ENCODE measurements at places on chromosomes 6 and 20. TPM values are rescaled to one million over a fixed set of nuclear protein-coding genes. Genes with fewer than 3 reads are reported as not detected.
A peak's percentile ranks its signal among the peaks of the same experiment; 100 is the strongest.

DNA sequence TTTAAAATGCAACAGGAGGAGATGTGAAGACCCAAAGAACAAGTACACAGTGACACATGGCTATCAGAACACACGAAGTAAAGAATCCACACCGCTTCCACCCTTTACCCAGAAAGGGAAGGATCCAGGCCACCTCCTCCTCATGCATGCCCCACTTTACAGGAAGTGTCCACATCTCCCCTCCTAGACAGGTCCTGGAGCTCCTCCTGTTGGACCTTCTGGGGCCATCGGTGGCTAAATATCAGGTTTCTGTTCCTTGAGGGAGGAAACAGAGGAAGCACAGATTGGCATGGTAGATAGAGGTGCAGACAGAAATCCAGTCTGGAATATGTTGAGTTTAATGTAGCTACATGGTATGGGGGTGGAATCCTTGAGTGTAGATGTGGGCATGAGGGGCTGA lies 10.9 kb downstream of the NINL start:
- DNase-seq, result no peak
- H3K27ac ChIP-seq, result no peak overlapping the region
- H3K27me3 ChIP-seq, result peaks cover 3% of the 10 kb centered on the region
- H3K36me3 ChIP-seq, result no peaks in the 10 kb centered on the region
- no peaks in the 10 kb centered on the region for H3K4me1 ChIP-seq
- H3K4me3 ChIP-seq, result no peak overlapping the region

GRCh38 chr6:154086510-154086909 lies 47.5 kb downstream of the OPRM1 start:
- no peak for DNase-seq
- H3K27me3 ChIP-seq, result no peaks in the 10 kb centered on the region
- no peak overlapping the region for H3K27ac ChIP-seq
- no peaks in the 10 kb centered on the region for H3K4me1 ChIP-seq
- no peak overlapping the region for H3K4me3 ChIP-seq
- H3K36me3 ChIP-seq, result no peaks in the 10 kb centered on the region

DNA sequence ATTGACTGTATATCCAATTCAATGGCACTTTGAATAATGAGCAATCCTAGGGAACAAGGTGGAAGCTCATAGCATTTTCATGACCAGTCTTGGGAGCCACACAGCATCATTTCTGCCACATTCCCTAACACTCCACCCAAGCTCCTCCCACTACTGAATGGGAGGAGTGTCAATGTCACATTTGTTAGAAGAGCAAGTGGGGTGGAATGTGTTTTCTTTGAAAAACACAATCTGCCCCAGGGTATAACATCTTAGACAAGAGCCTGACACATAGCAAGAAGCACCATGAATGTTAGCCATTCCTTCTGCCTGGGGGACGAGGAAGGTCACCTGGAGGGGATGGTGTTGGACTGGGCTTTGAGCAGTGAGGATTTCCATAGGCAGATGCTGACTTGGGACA lies 258.3 kb upstream of the PMEPA1 start:
- no peak for DNase-seq
- no peak overlapping the region for H3K4me3 ChIP-seq
- no peaks in the 10 kb centered on the region for H3K4me1 ChIP-seq
- H3K36me3 ChIP-seq, result no peaks in the 10 kb centered on the region
- H3K27ac ChIP-seq, result no peak overlapping the region

DNA sequence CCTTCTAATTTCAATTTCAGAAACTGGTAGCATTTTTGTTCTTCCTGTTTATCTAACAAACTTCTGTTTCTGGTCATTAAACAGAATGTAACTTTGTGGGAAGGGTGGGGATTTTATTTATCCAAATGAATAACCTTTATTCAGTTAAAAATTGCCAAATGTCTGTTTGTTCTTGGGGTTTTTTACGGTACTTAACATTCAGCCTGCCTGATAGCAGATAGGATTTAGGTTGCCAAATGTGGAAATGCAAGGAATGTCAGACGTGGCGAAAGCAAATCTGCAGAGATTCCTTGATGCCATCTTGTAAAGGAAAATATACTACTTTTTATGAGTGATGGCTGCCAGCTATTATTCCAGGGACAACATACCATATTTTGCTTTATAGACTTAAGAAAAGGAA lies 95.7 kb downstream of the LYRM2 start:
- no peak overlapping the region for H3K27ac ChIP-seq
- DNase-seq, result no peak
- no peaks in the 10 kb centered on the region for H3K4me1 ChIP-seq
- no peaks in the 10 kb centered on the region for H3K27me3 ChIP-seq
- H3K4me3 ChIP-seq, result no peak overlapping the region

DNA sequence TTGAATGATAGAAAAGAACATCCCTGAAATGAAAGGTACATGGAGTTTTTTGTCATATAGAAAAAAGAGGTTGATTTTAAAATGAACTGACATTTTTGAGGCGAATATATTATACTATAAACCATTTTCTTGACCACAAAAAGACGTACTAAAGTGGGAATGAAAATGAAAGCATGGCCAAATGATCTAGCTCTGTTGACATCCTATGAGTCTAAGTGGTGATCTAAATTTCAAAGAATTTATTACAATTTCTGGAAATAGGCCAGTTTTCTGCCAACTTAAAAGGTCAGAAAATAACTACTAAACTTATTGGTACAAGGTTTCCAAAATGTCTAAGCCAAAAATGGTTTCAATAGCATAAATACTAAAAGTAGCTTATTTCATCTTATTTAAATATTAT lies 536.8 kb downstream of the EYS start:
- no peaks in the 10 kb centered on the region for H3K36me3 ChIP-seq
- no peak overlapping the region for H3K4me3 ChIP-seq
- no peaks in the 10 kb centered on the region for H3K27me3 ChIP-seq
- no peak for DNase-seq

- H3K27me3 ChIP-seq, result peaks cover 1% of the 10 kb centered on the region
- no peaks in the 10 kb centered on the region for H3K36me3 ChIP-seq
- no peaks in the 10 kb centered on the region for H3K4me1 ChIP-seq
- DNase-seq, result no peak
- no peak overlapping the region for H3K27ac ChIP-seq
- H3K4me3 ChIP-seq, result no peak overlapping the region
Measured at GRCh38 chr20:10843146-10843711, 169.4 kb upstream of the JAG1 start.

DNA sequence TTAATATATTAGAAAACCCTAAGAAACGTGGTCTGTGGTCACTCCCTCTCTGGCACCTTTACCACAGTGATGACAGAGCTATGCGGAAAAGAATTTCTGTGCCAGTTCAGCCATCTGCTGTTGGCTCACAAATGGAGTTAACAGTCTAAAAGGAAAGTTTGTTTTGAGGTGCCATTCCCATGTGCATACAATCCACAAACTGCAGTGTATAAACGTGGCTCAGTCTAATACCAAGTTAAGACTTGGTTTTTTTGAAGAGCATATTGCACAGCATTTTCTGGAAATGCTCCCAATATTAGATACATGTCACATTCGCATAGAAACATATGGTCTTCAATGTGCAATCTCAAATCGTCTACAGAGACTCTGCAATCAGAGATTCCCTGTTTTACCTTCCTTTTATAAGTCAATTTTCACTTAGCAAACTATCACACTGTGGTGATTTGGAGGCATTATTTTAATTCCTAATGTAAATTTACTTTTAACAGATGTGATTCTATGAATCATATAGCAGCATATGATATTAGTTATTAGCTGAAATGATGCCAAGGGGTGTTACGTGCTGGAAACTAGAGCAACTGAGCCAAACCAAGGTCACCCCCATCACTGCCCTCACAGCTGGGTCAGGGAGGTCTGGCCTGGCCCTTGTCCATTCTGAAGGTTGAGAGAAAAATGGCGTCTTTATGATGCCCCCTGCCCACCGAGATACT lies 383.5 kb downstream of the PRKN start:
- no peaks in the 10 kb centered on the region for H3K36me3 ChIP-seq
- DNase-seq, result no peak
- no peaks in the 10 kb centered on the region for H3K27me3 ChIP-seq

- H3K4me1 ChIP-seq, result no peaks in the 10 kb centered on the region
- no peak for DNase-seq
- H3K36me3 ChIP-seq, result no peaks in the 10 kb centered on the region
Measured at GRCh38 chr6:85945459-85946185, 302.9 kb upstream of the SYNCRIP start.

DNA sequence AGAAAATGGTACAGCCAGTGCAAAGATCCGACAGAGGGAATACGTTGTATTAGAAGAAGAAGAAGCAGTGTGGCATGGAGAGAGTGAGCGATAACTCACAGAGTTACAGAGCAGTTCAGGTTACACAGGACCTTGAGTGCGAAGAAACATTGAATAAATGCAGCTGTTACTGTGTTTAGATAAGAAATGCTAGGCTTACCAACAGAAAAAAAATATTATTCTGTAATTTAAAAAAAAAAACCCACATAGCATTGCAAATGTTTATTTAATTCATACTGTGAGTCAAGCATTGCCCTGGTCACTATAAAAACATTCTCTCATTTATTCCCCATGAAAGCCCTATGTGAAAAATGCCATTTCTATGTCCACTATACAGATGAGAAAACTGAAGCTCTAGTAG lies 373.4 kb upstream of the EPHA7 start:
- H3K36me3 ChIP-seq, result no peaks in the 10 kb centered on the region
- H3K27ac ChIP-seq, result no peak overlapping the region
- no peak for DNase-seq
- no peaks in the 10 kb centered on the region for H3K27me3 ChIP-seq
- H3K4me3 ChIP-seq, result no peak overlapping the region

- peaks cover 12% of the 10 kb centered on the region for H3K4me1 ChIP-seq
- H3K27me3 ChIP-seq, result no peaks in the 10 kb centered on the region
- no peaks in the 10 kb centered on the region for H3K36me3 ChIP-seq
- H3K4me3 ChIP-seq, result no peak overlapping the region
Measured at GRCh38 chr6:169958510-169958909, 207.1 kb downstream of the ERMARD start.

- no peaks in the 10 kb centered on the region for H3K27me3 ChIP-seq
- no peak overlapping the region for H3K4me3 ChIP-seq
Measured at GRCh38 chr6:141252828-141253608, 879.7 kb upstream of the GJE1 start.

- no peaks in the 10 kb centered on the region for H3K36me3 ChIP-seq
- H3K27ac ChIP-seq, result no peak overlapping the region
- no peak for DNase-seq
- no peak overlapping the region for H3K4me3 ChIP-seq
Measured at GRCh38 chr20:22512911-22513489, 71.4 kb downstream of the FOXA2 start.

GRCh38 chr6:29653452-29654038 lies 3.3 kb upstream of the MOG start:
- H3K4me3 ChIP-seq, result no peak overlapping the region
- H3K27ac ChIP-seq, result no peak overlapping the region
- H3K36me3 ChIP-seq, result no peaks in the 10 kb centered on the region
- H3K27me3 ChIP-seq, result peaks cover 20% of the 10 kb centered on the region
- peak; percentile 72 for DNase-seq

- no peaks in the 10 kb centered on the region for H3K4me1 ChIP-seq
- no peaks in the 10 kb centered on the region for H3K36me3 ChIP-seq
- no peak overlapping the region for H3K4me3 ChIP-seq
- DNase-seq, result no peak
- no peak overlapping the region for H3K27ac ChIP-seq
Measured at GRCh38 chr20:15342991-15343523, 1005.6 kb upstream of the FLRT3 start.

- no peak overlapping the region for H3K4me3 ChIP-seq
- no peaks in the 10 kb centered on the region for H3K27me3 ChIP-seq
- H3K4me1 ChIP-seq, result peaks cover 27% of the 10 kb centered on the region
- DNase-seq, result no peak
- H3K27ac ChIP-seq, result no peak overlapping the region
Measured at GRCh38 chr6:45454008-45454911, 76.5 kb upstream of the SUPT3H start.

GRCh38 chr6:12649325-12649724 lies 67.2 kb upstream of the PHACTR1 start:
- no peak overlapping the region for H3K27ac ChIP-seq
- H3K4me3 ChIP-seq, result no peak overlapping the region
- no peaks in the 10 kb centered on the region for H3K36me3 ChIP-seq
- H3K27me3 ChIP-seq, result no peaks in the 10 kb centered on the region
- DNase-seq, result no peak

DNA sequence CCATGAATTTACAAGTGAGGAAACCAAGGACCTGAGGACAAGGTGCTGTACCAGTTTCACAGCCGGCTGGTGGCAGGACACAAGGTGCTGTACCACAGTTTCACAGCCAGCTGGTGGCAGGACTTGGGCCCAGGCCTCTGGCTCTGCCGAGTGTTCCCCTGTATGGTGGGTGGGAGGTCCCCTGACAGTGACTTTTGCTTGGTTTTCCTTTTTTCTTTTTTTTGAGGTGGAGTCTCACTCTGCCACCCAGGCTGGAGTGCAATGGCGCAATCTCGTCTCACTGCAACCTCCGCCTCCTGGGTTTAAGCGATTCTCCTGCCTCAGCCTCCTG lies 212.4 kb downstream of the LY86 start:
- H3K4me3 ChIP-seq, result no peak overlapping the region
- no peak for DNase-seq
- peaks cover 12% of the 10 kb centered on the region for H3K27me3 ChIP-seq
- no peak overlapping the region for H3K27ac ChIP-seq

GRCh38 chr6:7148100-7148822 lies 40.5 kb downstream of the RREB1 start:
- no peak for DNase-seq
- H3K36me3 ChIP-seq, result no peaks in the 10 kb centered on the region
- peaks cover 68% of the 10 kb centered on the region for H3K4me1 ChIP-seq
- no peaks in the 10 kb centered on the region for H3K27me3 ChIP-seq
- H3K4me3 ChIP-seq, result no peak overlapping the region
- no peak overlapping the region for H3K27ac ChIP-seq

DNA sequence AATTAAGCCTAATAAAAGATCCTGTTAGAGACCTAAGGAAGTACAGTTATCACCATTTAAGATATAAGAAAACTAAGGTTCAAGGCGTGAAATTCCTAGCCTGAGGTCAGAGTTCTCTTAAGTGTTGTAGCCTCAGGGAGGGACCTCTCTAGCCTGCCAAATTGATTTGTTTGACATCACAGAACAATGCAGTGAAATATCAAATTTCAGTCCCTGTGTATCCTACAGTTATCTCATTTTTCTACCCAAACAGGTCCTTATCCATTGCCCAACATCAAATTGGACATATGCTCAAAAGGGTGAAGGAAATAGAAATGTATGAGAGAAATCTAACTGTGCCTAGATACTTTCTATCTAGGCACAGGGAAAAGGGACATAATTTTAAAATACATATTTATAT lies 63.0 kb downstream of the NCOA7 start:
- H3K27ac ChIP-seq, result no peak overlapping the region
- H3K4me1 ChIP-seq, result peaks cover 2% of the 10 kb centered on the region
- no peak for DNase-seq
- H3K4me3 ChIP-seq, result no peak overlapping the region
- peaks cover 17% of the 10 kb centered on the region for H3K36me3 ChIP-seq

- H3K27me3 ChIP-seq, result peaks cover 2% of the 10 kb centered on the region
- DNase-seq, result no peak
Measured at GRCh38 chr20:20732641-20733040, 20.2 kb upstream of the RALGAPA2 start.

GRCh38 chr6:22026164-22026678 lies 270.6 kb downstream of the PRL start:
- peak overlapping the region; percentile 29 for H3K4me3 ChIP-seq
- H3K27me3 ChIP-seq, result peaks cover 7% of the 10 kb centered on the region
- H3K4me1 ChIP-seq, result peaks cover 35% of the 10 kb centered on the region
- no peak for DNase-seq
- H3K36me3 ChIP-seq, result peaks cover 2% of the 10 kb centered on the region

Gene SMOC2
- total RNA-seq, result not detected

Gene PFDN4
- total RNA-seq, result 20.0 TPM

Gene ABCC10
- total RNA-seq, result 67.2 TPM

Gene EPPIN
- total RNA-seq, result not detected

Gene ACTL10
- 3.7 TPM for total RNA-seq

Gene RCAN2
- total RNA-seq, result not detected

Gene ITPR3
- 46.2 TPM for total RNA-seq

Gene ZBTB46
- total RNA-seq, result not detected
